Activated CD8-positive, alpha-beta memory T cell treated with anti-CD3 and anti-CD28 coated beads for 24 hours (primary cell): ENCODE measurements at places on chromosomes 6 and 20.

GRCh38 chr6:161058741-161059140 is 67.2 kb downstream of the MAP3K4 start:
- no peak for DNase-seq

GRCh38 chr6:168107191-168107983 is 28.4 kb upstream of the FRMD1 start:
- no peak for DNase-seq

GRCh38 chr6:150537491-150537890 is 62.2 kb upstream of the PLEKHG1 start:
- no peak for DNase-seq

DNA sequence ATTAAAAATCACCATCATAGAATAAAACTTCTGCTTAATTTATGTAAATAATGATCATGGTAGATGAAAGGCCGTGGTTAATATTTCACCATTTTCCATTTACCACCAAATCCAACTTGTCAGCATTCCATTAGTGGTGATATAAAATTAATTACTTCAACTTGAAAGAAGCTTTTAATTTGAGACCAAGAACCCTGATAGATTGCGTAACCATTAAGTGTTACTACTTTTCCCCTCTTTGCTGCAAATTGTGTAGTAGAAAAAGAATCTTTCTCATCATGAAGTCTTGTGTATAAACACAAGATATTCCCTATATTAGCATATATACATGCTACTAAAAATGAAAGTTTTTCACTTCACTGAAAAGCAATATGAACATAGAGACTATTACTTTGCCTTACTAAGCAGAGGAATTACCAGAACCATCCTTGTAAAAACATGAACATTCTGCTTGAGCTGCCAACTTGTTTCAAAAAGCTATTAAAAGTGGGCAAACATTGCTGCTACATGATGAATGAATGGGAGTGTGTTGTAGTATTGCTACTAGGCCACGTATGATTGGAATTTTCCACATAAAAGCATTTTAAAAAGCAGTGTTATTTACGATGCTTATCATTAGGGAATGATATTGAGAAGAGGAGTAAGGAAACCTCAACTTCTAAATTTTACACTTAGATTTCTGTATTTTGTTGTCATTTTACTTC is 35.0 kb downstream of the STX11 start:
- no peak for DNase-seq

DNA sequence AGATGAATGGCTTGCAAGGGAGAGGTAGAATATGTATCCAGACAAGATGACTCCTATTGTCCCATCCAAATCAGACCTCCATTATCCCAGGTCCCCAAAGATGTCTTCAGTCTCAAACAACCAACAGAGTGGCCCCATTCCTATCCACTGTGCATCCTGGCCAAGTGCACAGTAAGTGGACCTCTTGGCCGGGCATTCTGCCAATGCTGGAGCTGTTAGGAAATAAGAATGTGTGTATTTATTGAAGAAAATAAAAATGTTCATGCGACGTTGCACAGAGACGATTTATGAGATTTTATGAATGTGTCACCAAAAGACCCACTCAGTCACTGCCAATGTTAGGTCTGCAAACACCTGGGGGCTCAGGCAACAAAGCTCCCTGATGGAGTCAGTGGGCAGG is 196.0 kb downstream of the MAFB start:
- DNase-seq = no peak

- DNase-seq = no peak
Measured at GRCh38 chr6:131998255-131998982, 47.2 kb upstream of the CCN2 start.
